ENCODE measurements at places on chromosomes 1 and 21.

DNA sequence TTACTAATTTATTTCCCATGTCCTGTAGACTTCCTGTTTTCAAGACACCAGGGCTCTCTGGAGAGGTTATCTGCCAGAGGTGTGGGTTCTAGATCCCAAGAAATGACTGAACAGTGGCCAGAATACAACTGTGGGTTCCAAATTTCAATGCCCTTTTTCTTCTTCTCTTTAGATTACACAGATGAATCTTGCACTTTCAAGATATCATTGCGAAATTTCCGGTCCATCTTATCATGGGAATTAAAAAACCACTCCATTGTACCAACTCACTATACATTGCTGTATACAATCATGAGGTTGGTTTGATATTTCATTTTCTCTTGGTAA lies 15.0 kb downstream of the IFNAR2 start:
- no peak for DNase-seq

DNA sequence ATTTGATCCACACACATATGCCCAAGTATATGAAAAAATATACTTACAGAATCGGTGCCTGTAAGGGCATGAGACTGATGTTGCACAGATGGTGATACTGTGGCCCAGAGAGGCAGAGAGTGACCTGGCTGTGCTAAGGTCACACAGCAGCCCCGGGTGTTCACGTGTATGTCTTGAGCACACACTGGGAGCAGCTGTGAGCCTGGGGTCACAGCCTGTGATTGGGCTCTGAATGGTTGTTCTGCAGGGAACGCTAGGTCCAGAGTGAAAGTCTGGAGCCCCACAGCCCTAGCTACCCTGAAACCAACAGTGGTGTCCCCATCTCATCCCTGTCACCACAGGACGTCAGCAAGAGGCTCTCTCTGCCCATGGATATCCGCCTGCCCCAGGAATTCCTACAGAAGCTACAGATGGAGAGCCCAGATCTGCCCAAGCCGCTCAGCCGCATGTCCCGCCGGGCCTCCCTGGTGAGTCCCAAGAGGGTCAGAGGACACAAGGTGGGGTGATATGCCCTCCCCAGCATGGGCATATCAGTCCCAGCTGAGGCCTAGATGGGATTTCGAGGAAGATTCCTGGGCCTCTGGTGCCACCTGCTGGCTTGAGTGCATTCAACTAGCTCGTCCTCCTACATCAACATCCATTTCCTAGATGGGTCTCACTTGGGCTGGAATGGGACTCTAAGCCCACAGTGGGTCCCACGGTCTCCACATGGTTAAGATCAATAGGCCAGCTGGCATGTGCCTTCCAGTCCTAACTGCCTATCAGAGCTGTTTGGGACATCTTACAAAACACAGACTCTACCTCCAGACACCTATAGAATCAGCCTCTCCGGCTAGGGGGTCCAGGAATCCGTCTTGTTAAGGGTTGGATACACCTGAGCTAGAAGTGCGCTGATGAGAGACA lies 19.7 kb downstream of the CDK18 start:
- DNase-seq, result no peak

DNA sequence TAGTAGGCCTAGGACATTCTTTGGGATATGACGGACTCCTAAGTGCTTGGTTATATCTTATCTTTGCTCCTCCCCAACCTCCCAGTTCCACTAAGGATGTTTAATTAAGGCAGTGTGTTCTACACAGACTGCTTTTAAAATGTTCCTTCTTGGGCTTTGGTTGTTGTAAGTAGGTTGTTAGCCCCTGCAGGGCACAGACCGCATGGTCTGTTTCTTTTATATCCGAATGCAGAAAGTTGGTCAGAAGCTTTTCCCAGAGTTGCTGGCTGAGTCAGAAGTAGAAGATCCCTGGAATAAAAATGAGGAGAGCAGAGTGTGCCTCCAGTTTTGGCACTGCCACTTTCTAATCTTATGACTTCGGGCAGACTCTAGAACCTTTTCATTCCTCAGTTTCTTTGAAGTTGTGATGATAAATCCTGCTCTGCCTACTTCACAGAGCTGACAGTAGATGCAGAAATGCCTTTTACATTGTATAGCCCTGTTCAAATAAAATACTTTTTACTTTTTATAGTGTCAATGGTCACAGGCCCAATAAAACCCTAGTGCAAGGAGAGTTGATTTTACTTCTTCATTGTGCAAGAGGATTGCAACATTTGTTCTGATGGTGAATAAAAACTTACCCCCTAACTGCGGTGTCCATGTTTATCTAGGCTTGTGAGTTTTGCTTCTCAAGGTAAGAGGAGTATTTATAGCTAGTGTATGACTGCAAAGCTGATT lies 18.4 kb downstream of the FMN2 start:
- DNase-seq, result no peak

GRCh38 chr1:20840731-20841130 lies 53.6 kb upstream of the HP1BP3 start:
- no peak for DNase-seq

DNA sequence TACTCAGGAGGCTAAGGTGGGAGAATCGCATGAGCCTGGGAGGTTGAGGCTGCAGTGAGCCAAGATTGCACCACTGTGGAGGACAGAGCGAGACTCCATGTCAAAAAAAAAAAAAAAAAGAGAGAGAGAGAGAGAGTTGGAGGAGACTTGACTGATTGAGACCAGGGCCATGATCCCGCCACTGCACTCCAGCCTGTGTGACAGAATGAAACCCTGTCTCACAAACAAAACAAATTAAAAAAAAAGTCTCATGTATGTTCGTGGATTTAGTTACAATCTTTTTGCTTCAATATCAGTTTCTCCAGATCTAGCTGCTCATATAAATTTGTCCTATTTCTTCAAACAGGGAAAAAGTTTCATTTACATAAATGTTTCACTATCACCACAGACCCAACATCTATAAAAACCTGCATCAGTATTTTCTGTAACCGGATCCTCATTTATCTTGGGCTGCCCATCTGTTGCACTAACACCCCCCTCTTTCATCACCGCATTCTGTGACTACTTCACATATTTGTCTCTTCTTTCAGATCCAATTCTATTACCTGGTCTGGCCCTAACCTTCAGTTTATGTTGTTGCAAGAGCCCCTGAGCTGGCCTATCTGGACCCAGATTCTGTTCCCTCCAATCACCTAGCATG lies 127.0 kb downstream of the GREM2 start:
- no peak for DNase-seq

DNA sequence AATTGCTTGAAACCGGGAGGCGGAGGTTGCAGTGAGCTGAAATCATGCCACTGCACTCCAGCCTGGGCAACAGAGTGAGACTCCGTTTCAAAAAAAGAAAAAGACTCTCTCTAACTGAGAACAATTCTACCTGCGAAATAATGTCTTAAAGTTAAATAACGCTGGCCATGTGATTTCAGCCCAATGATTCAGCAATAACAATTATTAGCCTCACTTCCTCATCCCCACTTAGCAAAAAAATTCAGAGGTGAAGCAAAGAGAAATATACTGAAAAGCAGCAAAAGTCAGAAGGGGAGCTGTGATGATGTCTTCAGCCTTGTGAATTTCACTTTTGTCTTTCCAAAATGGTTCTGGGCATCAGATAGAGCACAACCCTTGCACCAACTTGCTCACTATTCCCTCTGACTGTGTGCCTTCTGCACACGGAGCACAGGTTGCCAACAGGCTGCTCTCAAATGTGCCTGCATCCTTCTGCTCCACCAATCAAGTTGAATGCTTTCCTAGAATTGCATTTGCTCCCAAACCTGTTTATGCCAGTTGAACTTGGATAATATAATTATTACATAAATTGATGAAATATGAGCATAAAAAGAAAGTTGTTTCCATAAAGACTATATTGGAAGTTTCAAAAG lies 79.8 kb upstream of the IPO9 start:
- no peak for DNase-seq

GRCh38 chr1:78980511-78980910 lies 26.0 kb downstream of the ADGRL4 start:
- DNase-seq, result no peak

DNA sequence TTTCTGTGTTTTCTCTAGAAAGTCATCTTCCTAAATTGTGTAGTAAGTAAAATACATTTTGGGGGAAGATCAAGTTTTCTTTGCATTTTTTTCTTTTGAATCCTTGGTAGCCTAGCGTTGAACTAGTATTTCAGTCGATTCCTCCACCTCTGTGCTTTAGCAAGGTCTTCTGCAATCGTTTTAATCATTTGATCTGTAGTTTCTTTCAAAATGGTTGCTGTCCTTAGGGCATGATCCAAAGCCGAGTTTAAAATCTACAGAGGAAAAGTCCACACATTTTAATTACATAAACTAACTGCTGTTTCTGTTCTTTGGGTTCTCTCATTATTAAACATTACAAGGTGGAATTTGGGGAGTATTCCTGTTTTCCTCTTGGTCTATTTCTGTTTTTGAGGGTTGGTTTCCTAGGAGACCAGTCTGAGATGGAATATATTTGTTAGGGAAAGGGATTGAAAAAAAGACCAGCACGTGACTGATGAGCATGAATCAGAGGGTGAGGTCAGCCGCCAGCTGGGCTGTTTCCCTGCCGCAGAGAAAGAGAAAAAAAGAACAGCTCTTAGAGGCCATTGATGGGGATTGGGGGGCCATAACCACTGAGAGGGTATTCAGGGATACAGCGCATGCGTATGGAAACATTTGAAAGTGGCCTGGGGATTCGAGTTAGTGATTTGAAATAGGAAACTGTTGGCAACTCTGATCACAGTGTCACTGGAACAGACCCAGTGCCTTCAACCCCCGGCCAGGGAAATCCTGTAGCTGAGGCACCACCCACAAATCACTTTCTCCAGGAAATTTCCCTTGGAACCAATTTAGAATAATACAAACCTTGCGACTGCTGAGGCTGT lies 40.6 kb downstream of the AKNAD1 start:
- peak; percentile 19 for DNase-seq

GRCh38 chr1:160658162-160658813 lies 11.4 kb upstream of the SLAMF1 start:
- DNase-seq, result no peak

DNA sequence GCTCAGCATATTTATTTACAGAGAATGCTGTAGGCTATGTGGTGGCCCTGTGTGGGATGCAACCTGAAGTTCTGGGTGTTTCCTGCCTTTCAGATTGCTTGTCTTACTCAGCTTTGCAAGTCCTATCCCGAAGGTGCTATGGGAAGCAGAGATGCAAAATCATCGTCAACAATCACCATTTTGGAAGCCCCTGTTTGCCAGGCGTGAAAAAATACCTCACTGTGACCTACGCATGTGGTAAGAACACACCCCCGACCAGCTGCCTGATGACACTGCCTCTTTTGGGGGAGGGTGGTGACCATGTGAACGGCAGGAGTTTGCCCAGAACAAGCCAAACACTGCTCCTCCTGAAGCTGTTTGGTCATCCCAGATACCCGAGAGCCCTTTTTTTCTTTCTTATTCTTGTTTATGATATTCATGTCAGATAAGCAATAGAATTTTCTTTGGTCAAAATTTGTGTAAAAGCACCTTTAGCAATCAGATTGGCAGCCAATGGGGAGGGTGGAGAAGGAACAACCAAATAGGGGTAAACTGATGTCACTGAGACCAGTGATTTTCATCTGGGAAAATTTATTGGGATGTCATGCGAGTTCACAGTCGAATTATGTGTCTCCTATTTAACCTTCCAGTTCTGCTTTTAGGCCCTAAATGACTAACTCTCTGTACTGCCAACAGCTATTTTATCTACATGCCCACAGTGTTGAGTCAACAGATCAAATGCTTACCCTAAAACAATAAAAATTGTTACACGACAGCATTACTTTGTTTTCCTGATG lies 82.6 kb downstream of the EVA1C start:
- DNase-seq, result peak; percentile 14

DNA sequence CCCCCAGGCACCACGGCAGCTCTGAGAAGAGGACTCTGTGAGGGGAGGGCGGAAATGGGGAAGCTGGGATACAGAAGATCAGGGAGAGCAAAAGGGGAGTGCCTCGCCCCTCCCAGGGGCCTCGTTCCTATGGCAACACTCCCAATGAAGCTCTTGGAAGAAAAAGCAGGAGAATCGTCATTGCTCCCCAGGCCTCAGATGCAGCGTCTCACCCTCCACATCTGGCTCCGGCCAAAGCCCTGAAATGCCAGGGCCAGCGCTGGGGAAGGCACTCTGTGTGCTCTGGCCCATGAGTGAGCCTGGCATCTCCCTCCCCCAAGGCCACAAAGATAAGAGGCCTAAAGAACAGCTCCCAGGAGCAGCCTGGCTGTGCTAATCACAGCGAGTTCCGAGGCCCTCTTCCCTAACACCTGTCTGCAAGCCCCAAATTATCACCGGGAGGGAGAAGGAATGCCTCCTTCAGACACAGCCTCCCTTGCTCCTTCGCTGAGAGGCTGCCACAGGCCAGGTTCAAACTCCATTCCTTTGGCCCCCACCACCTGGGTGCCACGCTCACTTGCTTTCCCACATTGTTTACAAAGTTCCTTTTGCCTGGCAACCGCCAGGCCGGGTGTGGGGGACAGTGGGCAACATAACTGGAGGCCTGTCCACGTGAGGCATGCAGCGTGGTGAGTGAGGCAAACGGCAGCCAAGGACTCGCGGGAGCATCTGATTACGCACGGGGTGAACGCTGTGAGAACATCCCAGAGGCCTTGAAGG lies 27.8 kb downstream of the ECE1 start:
- peak; percentile 69 for DNase-seq

GRCh38 chr1:200895801-200896530 lies 1.3 kb downstream of the INAVA start:
- no peak for DNase-seq

DNA sequence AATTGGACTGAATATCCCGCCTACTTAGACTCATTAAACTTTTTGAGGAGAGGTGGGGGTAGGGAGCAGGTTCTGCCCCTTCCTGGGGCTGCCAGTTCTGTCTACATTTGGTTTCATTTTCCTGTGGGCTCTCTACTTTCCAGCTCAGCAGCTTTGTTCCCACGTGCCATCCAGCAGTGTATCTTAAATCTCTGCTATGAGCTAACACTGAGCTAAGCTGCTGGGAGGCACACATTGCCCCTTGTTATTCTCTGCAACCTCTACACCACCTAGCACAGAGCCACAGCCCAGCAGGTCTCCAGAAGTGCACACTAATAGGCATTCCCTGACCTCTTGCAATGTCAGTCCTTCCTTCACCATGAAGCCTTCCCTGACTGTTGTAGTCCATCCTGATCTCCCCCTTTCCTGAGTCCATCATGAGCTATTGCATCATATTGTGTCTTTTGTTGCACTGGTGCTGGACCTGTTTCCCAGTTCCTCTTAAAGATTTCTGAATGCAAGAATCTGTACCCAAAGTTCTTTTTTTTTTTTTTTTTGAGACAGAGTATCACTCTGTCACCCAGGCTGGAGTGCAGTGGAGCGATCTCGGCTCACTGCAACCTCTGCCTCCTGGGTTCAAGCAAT lies 28.7 kb upstream of the NRDC start:
- no peak for DNase-seq

DNA sequence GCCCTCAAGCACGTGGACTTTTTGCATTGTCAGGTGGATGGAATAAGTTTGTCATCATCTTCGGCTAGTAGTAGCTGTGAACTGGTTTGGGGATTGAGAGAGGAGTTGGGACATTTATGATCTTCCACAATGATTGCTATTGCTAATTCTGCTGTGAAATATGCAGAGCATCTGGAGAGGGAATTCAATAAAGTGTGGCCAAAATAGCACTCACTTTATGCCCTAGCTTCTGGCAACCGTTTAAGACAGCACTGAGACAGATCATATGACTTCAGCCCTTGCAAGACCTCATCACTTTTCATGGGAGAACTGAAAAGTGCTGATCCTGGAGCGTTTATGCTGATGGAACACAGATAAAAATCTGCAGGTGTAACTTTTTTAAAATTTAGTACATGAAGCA lies 360.8 kb downstream of the GPATCH2 start:
- DNase-seq, result no peak

GRCh38 chr1:205932776-205933175 lies 10.5 kb downstream of the SLC26A9 start:
- no peak for DNase-seq
